LNCaP clone FGC (cell line): ENCODE measurements at places on chromosomes 13 and 19.

- DNase-seq: no peak
Observed at GRCh38 chr13:33798023-33798422, 19.9 kb upstream of the RFC3 start.

DNA sequence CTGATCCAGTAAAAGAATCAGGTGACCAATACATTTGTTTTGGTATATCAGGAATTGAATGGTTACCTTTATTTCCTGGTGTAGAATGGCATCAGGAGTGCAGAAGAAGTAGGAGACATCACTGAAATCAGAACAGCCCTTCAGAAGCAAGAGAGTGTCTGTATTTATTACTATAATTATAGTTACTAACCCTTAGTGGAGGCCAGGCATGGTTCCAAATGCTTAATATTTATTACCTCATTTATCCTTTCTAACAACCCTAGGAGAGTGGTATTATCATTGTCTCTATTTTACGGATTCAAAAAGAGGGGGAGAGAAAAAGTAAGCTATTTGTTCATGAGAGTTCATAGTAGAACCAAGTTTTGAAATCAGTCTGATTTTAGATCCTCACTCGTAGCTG is 1292.9 kb downstream of the PCDH9 start:
- no peak for DNase-seq

GRCh38 chr19:44876930-44877535 is 14.0 kb upstream of the TOMM40 start:
- DNase-seq: no peak

- no peak for DNase-seq
Observed at GRCh38 chr13:48429886-48430285, 17.0 kb upstream of the LPAR6 start.

- DNase-seq: no peak
Observed at GRCh38 chr13:40252241-40252640, 414.2 kb downstream of the FOXO1 start.

GRCh38 chr19:18226956-18227780 is 930 bp upstream of the PDE4C start:
- DNase-seq: no peak

DNA sequence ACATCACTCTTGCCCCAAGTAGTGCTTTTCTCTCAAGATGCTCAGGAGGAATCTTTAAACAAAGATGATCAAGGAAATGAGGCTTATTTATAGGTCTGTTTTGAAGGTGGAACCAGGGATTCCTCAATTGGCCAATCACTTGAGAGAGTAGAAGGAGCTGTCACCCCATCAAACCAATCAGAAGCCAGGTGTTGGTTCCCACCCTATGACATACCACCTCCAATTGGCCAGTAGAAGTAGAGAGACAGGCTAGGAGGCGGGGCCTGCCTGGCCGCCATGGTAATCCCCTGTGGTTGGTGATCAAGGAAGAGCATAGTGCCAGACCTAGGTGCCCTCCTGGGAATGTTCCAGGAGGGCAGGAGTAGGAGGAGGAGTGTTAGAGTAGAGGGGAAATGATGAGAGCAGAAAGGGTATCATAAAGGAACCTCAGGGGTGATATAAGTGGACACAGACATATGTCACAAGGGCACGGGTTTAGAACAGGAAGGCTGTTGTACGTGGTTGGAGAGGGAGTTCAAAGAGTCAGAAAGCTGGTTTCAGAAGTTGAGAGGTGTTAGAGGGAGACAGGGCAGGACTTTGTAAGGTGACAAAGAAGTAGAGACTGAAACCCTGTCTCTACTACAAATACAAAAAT is 10.5 kb downstream of the PMIS2 start:
- no peak for DNase-seq

DNA sequence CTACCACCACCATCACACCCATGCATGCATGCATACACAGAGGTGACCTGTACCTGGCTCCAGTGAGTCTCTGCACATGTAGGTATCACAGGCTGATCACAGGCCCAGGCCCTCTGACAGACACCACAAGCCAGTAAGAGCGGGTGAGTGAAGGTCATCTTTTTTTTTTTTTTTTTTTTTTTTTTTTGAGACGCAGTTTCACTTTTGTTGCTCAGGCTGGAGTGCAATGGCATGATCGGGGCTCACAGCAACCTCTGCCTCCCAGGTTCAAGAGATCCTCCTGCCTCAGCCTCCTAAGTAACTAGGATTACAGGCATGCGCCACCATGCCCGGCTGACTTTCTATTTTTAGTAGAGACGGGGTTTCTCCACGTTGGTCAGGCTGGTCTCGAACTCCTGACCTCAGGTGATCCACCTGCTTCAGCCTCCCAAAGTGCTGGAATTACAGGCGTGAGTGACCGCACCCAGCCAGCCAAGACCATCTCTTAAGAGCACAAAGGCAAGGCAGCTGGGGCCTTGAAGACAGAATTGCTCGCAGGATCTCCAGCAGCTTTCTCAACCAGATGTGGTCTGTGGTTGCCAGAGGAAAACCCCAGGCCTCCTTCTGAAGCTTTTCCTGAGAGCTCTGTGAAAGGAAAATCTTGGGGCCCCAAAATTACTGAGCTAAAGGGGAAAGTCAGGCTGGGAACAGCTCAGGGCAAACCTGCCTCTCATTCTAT is 3.2 kb upstream of the NKG7 start:
- DNase-seq: no peak

- DNase-seq: no peak
Observed at GRCh38 chr19:17200408-17201079, 14.6 kb upstream of the USE1 start.

DNA sequence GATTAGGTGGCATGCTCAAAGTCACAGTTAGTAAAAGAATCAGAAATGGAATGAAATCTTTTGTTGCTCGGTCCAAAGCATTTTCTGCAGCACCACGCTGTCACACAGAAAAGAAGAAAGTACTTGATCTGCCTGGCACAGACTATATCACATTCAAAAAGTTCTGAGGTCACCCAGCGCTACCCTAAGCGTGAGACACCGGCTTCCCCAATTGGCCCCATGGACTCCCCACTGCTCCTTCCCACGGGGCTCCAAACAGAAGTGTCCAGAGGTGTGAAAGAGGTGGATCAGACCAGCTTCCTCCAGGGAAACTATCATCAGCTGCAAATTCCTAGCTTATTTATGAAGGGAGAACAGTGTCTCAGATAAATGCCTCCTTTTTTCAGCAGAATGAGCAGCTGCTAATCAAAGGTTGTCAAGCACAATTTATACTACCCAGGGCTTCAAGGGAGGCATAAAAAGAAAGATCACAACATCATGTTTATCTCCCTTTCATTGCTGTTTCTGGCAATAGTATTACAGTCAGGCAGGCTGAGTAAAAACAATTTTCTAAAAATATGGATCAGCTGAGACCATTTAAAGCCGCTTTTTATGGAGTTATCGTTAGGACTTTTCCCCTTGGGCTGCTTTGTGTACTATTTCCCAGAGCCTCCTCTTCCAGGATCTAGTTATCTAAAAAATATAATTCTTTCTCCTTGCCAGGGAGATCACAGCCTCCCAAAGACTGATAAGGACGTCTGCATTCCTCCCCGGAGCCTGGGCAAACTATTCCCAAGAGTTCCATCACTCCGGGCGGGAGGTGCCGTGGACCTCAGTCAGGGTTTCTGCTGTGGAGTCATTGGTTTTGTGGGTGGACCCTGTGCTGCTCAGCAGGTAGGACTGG is 208.0 kb downstream of the LHFPL6 start:
- DNase-seq: no peak

DNA sequence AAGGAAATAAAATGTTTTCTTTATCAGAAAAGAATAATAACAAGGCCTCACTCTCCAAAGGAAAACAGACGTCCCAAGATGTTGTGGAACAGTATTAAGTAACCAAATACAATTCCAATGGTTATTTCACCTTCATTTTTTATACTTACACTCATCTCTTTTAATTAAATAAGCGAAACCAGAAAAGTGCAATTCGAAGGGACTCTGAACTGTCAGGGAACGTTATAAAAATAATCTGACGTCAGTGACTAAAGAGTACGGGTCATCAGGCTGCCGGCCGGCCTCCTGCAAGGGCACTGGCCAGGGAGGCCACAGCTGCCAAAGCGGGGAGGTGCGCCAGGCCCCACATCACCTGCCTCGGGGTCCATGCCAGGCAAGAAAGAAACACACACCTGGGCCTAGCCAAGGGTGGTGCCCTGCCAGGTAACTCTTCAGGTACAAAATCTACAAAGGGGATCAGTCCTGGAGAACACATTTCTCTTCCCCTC is 61.2 kb downstream of the CDADC1 start:
- no peak for DNase-seq

GRCh38 chr13:99871249-99871898 is 100.2 kb downstream of the ZIC5 start:
- no peak for DNase-seq

GRCh38 chr13:31801088-31801487 is 61.8 kb downstream of the RXFP2 start:
- DNase-seq: no peak

GRCh38 chr19:19425170-19425875 is 19.8 kb downstream of the GATAD2A start:
- no peak for DNase-seq

GRCh38 chr13:54628383-54628782 is 1599.8 kb downstream of the OLFM4 start:
- peak; percentile 72 for DNase-seq

- DNase-seq: no peak
Observed at GRCh38 chr13:79434556-79434955, 28.5 kb upstream of the RBM26 start.

DNA sequence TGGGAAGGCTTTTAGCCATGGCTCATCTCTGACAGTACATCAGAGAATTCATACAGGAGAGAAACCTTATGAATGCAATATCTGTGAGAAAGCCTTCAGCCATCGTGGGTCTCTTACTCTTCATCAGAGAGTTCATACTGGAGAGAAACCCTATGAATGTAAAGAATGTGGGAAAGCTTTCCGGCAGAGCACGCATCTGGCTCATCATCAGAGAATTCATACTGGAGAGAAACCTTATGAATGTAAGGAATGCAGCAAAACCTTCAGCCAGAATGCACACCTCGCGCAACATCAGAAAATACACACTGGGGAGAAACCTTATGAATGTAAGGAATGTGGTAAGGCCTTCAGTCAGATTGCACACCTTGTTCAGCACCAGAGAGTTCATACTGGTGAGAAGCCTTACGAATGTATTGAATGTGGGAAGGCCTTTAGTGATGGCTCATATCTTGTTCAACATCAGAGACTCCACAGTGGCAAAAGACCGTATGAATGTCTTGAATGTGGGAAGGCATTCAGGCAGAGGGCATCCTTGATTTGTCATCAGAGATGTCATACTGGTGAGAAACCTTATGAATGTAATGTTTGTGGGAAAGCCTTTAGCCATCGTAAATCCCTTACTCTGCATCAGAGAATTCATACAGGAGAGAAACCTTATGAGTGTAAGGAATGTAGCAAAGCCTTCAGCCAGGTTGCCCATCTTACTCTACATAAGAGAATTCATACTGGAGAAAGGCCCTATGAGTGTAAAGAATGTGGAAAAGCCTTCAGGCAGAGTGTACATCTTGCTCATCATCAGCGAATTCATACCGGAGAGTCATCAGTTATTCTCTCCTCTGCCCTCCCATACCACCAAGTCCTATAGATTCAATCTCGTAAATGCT is 10.7 kb downstream of the ZNF470 start:
- DNase-seq: no peak

- no peak for DNase-seq
Observed at GRCh38 chr19:16370641-16371391, 46.2 kb downstream of the KLF2 start.

- no peak for DNase-seq
Observed at GRCh38 chr13:75829830-75830229, 193.7 kb downstream of the LMO7 start.

- DNase-seq: no peak
Observed at GRCh38 chr13:46142776-46143175, 37.9 kb upstream of the CPB2 start.

DNA sequence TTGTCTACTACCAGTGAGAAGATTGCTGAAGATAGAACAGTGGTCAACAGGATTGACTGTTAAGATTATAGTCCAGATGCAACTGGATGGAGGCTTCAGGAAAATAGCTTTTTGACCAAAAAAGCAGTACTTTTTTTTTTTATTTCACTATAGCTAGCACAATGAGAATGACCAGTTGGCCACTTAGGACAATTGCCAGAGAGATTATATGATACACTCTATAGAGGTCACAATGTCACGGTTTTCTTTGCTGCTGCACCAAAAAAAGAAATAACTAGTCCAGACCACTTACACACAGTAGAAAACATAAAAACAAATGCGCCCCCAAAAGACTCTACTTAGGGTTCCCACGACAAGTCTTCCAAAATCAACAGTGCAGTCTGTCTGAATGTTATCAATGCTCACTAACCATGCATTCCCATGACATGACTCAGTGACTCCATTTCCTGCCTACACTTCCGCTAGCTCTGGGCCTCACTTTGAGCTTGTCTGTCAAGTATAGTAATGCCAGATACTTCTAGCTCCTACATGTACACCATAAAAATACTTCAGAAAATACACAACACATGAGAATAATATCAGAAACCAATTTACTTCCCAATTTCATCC is 209.1 kb upstream of the STARD13 start:
- no peak for DNase-seq

DNA sequence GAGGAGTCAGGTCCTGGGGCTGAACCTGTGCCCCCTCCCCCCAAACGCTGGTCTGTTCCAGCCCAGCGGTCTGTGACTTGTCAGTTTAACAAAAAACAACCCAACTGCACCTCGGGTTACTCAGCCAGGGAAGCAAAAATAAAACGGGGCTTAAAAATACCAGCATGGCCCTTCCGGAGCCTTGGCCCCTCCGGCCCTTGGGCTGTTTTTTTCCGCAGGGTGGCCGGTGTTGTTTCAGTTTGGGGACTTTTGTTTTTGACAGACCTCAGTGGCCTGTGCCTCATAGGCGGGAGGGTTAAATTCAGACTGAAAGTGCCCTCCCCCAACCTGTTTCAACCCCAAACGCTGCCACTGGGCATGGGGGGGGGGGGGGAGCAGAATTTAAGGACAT is 4.0 kb downstream of the TCF3 start:
- DNase-seq: no peak

DNA sequence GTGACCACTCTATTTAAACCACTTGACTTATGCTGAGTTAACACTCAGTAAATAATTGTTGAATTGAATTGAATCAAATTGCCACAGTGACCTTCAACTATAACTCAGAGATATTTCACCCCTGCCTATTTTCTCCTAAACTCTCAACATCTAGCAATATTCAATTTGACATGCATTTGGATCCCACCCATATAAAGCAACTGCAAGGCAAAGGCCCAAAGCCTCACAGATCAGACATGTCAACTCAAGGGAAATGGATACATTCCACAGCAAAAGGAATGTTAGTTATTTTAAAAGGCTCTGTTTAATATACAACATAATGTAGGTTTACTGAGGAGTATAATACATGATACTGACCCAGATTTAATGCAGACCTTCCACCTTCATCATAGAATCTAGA is 107.4 kb downstream of the KCTD12 start:
- no peak for DNase-seq

GRCh38 chr13:42000846-42001245 is 39.9 kb upstream of the VWA8 start:
- no peak for DNase-seq

DNA sequence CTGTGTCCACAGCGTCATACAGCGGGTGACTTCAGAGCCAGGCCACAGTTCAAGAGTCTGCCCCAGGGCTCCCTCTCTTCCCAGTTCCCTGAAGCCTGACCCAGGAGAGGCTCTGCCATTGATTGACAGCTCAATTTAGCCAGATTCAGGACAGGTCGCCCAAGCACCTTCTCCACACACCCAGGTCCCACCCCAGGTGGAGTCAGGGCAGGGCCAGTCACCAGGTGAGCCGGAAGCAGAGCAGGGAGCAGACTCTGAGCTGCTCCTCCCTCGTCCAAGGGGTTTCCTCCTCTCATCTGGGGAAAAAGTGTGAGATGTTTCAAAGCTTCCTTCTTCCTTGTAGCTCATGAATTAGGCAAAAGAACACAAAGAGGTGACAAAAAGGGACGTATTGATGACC is 5.6 kb downstream of the CEACAM7 start:
- no peak for DNase-seq
